BJ (cell line): ENCODE measurements at places on chromosomes 4 and X.

- no peak for DNase-seq
These were observed 81.2 kb downstream of the DCK start for GRCh38 chr4:71074452-71075299.

GRCh38 chr4:37803348-37803973 lies 23.0 kb upstream of the PGM2 start:
- peak; percentile 20 for DNase-seq

DNA sequence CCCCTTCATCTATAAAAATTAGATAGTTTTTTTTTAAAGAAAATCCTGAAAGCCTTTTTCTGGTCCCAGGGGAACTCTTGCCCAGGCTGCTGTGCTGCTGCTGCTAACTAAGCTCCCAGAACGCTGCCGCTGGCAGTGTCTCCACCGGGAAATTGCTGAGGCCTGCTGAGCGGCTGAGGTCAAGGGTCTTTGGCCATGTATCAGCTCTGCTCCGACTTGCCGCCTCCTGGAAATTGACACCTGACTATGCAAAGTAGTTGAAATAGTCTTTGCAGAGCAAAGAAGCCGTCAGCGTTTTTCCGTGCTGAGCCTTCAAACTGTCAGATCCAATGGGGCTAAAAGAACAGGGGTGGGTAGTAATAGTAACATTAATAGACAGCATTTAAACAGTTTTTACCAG lies 839 bp downstream of the QDPR start:
- DNase-seq: no peak

DNA sequence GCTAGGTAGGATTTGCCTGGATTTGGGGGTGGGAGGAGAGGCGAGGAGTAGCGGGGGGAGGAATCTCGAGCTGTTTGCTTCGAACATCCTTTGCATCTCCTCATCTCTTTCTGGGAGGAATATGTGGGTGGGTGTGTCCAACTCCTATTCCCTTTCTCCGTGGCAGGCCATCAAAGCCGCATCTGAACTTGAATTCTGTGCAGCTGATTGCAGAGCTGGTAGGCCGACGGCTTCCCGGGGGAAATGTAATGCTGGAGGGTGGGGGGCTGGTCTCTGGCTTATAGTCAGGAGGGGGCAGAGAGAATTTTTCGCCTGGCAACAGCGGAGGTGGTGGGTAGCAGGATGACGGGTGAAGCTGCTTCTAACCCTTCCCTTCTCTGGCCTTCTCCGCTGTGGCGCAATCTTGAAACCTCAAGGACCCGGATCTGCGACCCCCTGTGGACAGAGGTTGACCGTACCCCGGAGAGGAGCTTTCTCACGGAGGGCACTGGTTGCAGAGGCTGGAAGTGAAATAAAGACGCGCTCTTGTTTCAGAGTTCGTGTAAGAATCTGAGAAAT lies 628 bp downstream of the ZCCHC12 start:
- DNase-seq: no peak

- DNase-seq: no peak
These were observed 25.4 kb upstream of the ACSL1 start for GRCh38 chr4:184851200-184851541.

- no peak for DNase-seq
These were observed 2.9 kb downstream of the EDA start for GRCh38 chrX:69618803-69619202.

GRCh38 chr4:110489901-110490508 lies 14.1 kb downstream of the ENPEP start:
- DNase-seq: no peak

GRCh38 chrX:82218361-82218760 lies 1016.5 kb downstream of the SH3BGRL start:
- DNase-seq: no peak

DNA sequence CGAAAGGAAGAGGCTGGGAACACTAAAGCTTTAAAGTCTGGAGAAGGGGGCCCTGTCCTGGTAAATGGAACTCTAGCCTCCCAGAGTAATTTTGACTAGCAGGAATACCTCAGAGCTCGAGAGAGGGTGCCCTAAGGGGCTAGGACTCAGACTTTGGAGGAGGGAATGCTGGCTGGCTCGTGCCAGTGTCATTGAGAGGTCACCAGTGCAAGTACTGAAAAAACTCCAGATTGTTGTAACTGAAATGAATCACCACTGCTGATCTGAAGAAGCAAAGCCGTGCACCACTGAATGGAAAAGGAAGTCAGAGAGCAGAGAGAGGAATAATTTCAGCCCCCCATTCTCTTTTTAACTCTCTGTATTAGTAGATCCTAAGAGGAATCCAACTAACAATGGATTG lies 690.2 kb downstream of the FAT4 start:
- DNase-seq: peak; percentile 9

DNA sequence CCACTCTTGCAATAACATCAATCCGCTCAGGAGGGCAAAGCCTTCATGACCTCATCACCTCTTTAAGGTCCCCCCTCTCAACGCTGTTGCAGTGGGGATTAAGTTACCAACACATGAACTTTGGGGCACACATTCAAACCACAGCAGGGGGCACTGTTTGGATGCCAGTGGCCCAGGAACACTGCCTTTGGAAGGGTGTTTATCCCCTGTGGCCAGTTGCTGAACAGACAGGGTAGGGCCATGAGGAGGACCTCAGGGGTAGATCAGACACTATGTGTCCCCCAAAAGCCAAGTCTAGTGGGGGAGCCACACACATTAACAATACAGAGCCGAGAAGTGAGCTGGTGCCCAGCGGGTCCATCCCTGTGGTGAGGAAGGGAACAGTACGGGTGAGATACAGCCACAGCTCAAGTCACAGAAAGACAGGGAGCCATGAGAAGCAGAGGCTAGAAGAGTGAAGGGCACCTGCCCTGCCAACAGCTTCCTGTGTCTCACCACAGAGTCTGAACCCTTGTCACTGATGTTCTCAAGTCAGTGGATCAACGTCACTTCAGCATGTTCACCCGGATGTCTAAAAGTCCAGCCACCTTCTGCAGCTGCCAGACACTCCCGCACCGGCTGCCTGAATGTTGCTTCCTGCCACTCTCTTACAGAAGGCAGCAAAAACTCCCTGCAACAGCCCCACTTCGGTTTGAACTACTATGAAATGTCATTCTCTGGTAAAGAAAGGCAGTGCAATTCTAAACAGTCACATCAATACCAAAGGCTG lies 19.9 kb upstream of the MXD4 start:
- DNase-seq: no peak

DNA sequence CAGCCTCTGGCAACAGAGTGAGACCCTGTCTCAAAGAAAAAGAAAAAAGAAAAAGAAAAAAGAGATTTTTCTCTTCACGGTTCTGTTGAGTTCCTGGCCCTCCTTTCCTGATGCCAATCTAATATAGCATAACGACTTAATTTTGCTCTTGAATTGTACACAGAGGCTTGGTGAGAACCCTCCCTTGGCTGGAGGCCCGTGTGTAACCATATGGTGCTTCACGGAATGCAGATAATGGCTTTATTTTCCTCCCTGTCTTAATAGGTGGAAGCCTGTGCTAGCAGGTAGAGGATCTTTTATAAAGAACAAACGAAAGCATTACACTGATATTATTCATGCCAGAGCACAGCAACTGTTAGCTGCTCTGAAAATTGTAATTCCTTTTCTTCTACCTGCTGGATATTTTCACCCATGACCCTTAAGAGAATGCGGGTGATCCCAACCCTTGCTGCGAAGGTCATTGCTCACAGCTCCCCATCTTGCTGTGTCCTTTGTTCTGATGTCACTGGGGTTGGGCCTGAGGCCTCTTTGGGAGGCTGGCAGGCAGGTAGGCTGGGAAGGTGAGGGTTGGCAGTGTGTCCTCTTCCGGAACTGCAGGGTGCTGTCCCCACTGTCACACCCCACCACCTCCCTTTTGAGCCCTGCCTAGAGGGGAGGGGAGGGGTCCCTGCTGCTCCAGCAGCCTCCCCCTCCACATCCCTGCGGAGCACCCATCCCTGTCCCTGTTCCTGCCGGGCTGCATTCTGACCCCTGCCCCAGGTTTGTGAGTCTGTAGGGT lies 83.8 kb upstream of the STOX2 start:
- DNase-seq: no peak

DNA sequence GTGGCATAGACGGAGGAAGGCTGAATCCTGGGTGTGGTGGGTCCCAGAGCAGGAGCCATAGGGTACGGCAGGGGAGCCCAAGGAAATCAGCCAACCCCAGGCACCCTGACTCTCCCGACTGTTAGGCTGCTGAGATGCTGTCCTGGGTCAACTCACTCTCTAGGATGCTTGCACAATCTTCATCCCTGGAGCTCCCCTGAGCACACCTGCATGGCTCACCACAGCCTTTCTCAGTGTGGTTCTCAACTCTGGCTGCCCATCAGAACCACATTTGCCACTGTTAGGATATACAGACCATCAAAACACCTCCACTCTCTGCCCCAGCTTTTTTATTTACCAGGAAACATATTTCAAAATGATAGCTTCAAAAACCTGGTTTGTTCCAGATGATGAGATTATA lies 236.3 kb downstream of the FBXW7 start:
- no peak for DNase-seq

DNA sequence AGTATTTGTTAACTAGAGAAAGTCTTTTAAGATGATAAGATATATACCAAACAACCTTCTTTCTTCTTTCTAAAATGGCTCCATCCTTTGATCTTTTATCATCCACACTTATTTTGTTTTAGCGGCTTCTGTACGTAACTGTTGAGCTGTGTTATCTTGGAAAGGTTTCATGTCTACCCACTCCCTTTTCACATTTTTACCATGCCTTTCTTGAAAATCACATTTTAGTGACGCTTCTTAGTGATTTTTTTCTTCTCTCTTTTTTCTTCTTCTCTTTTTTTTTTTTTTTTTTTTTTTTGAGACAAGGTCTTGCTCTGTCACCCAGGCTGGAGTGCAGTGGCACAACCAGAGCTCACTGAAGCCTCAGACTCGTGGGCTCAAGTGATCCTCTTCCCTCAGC lies 135.1 kb downstream of the CHIC2 start:
- no peak for DNase-seq

GRCh38 chr4:93809773-93810172 lies 18.8 kb upstream of the ATOH1 start:
- no peak for DNase-seq

GRCh38 chr4:77158487-77158861 lies 1.5 kb downstream of the CCNG2 start:
- DNase-seq: no peak

GRCh38 chrX:108811891-108812290 lies 75.5 kb upstream of the IRS4 start:
- no peak for DNase-seq

- no peak for DNase-seq
These were observed 89.8 kb downstream of the PLAC1 start for GRCh38 chrX:134568285-134569016.

GRCh38 chr4:169115144-169115896 lies 105.3 kb upstream of the CBR4 start:
- DNase-seq: no peak

DNA sequence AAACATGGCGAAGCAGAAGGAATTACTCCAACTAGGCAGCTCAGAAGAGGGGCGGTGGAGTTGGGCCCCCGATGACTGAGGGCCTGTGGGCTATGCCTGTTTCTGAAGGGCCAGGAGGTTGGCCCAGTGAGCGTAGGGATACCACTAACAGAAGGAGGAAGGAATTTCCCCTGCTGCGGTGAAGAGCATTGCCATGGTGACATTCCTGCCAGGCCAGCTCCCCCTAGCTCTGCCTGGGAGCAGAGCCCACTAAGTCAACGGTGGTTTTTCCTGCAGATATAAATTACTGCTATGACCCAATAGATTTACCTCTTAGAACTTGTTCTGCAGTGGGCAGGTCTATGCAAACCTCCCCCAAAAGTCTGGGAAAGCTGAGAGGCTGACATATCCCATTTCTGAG lies 28.9 kb upstream of the HMX1 start:
- DNase-seq: no peak

- no peak for DNase-seq
These were observed 26.7 kb downstream of the C4orf54 start for GRCh38 chr4:99630857-99631360.

GRCh38 chr4:42078184-42078801 lies 74.2 kb downstream of the BEND4 start:
- DNase-seq: no peak

- no peak for DNase-seq
These were observed 743.5 kb downstream of the ARAP2 start for GRCh38 chr4:35500812-35501211.

- DNase-seq: no peak
These were observed 57.5 kb downstream of the TEC start for GRCh38 chr4:48212165-48212564.

- DNase-seq: no peak
These were observed 43.2 kb downstream of the DCAF8L2 start for GRCh38 chrX:27633328-27633727.

GRCh38 chrX:15206306-15206705 lies 63.6 kb downstream of the ASB9 start:
- no peak for DNase-seq

- DNase-seq: no peak
These were observed 30.8 kb upstream of the CXCL8 start for GRCh38 chr4:73709451-73710033.

- DNase-seq: no peak
These were observed 3.7 kb upstream of the CT47C1 start for GRCh38 chrX:119069128-119069527.

- DNase-seq: no peak
These were observed 773 bp downstream of the DAPP1 start for GRCh38 chr4:99817309-99817890.

- DNase-seq: no peak
These were observed 105.3 kb upstream of the SPRY1 start for GRCh38 chr4:123291329-123291728.

DNA sequence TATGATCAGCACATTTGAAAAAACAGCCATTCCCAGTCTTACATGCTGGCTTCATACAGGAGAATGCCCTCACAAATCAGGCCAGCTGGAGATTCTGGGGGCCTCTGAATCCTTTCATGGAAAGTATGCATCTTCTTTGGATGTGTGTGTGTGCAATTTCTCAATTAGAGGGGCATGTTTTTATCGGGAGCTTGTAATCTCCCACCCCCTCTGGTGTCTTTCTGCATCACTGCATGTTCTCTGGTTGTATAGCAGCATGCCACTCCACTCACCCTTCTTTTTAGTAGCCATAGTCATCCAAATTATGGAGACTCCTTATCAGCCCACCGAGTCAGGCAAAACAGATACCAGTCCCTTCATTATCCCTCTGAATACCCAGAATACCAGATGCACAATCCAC lies 282.2 kb upstream of the SLIT2 start:
- no peak for DNase-seq
